ENCODE measurements at places on chromosomes 2 and 18. TPM values are rescaled to one million over a fixed set of nuclear protein-coding genes. Genes with fewer than 3 reads are reported as not detected.

GRCh38 chr18:61096226-61096625, 237.0 kb upstream of the CDH20 start:
- no peak overlapping the region for H3K27ac ChIP-seq
- H3K36me3 ChIP-seq: no peaks in the 10 kb centered on the region
- no peaks in the 10 kb centered on the region for H3K4me1 ChIP-seq
- DNase-seq: no peak
- no peaks in the 10 kb centered on the region for H3K27me3 ChIP-seq

DNA sequence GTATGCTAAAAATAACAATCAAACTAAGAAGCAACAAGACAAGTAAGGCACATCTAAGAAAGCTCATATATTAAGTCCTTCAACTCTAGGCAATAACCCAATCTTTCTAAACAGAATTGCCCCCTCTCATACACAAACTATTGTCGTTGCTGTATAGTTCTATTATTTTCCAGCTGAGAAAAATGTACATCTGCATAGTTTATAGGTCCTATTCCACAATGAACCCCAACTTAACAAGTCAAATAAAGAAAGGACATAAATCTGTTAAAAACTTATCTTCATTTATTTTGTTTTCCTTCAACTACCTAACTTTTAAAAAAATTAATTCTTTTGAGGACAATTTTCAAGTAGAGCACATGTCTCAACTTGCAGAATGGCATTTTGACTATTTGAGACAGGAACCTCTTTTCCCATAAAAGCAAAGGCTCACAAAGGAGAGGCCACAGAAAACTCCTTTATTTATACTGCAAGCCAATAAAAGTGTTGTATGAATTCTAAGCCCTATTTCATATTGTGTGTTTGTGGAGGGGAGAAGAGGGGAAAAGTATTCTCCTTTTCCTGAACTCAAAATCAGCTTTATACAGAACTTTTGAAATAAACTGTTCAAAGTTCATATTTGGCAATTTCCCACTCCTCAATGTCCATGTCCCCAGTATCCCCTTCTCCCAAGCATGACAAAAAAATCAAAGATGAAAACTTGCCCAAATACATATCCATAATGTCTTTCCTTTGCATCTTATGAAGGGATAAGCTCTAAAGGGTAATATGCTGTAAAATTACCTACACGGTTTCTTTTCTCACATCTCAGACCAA, 37.4 kb downstream of the RTN4 start:
- H3K27me3 ChIP-seq: no peaks in the 10 kb centered on the region
- H3K27ac ChIP-seq: no peak overlapping the region
- no peak for DNase-seq
- H3K4me1 ChIP-seq: peaks cover 84% of the 10 kb centered on the region
- no peak overlapping the region for H3K4me3 ChIP-seq
- no peaks in the 10 kb centered on the region for H3K36me3 ChIP-seq

Gene PAPOLG
- total RNA-seq: 14.5 TPM

Gene CASP8
- 14.6 TPM for total RNA-seq

Gene CCDC141
- total RNA-seq: 4.8 TPM

DNA sequence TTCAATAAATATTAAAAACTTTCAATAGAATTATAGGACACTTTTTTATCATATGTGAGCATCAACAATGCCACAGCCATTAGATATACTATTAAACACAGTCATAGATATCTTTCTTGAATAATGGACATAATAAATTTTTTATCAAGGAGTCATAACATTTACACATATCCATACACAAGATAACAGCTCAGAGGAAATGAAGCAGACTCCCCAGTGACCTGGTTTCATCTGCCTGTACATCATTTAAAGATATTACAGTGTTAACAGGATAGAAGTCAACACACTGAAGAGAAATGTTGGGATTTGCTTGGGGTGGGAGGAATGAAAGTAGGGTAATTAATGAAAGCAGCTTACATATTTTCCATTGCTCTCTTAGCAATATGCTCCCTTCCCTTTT, 5.1 kb downstream of the SCG2 start:
- no peaks in the 10 kb centered on the region for H3K4me1 ChIP-seq
- no peaks in the 10 kb centered on the region for H3K36me3 ChIP-seq
- H3K27me3 ChIP-seq: no peaks in the 10 kb centered on the region
- H3K4me3 ChIP-seq: no peak overlapping the region
- no peak for DNase-seq

GRCh38 chr2:58710795-58711279, 469.7 kb upstream of the FANCL start:
- no peaks in the 10 kb centered on the region for H3K27me3 ChIP-seq
- H3K4me3 ChIP-seq: no peak overlapping the region
- H3K27ac ChIP-seq: no peak overlapping the region
- no peaks in the 10 kb centered on the region for H3K4me1 ChIP-seq
- no peak for DNase-seq

Gene AP1S3
- total RNA-seq: 3.0 TPM

Gene ANKRD30BL
- total RNA-seq: not detected

All from thoracic aorta (tissue), 2 donors.